ENCODE measurements at places on chromosomes 6 and 20.

GRCh38 chr6:107604549-107604948 is 114.6 kb downstream of the SOBP start:
- no peak for DNase-seq

DNA sequence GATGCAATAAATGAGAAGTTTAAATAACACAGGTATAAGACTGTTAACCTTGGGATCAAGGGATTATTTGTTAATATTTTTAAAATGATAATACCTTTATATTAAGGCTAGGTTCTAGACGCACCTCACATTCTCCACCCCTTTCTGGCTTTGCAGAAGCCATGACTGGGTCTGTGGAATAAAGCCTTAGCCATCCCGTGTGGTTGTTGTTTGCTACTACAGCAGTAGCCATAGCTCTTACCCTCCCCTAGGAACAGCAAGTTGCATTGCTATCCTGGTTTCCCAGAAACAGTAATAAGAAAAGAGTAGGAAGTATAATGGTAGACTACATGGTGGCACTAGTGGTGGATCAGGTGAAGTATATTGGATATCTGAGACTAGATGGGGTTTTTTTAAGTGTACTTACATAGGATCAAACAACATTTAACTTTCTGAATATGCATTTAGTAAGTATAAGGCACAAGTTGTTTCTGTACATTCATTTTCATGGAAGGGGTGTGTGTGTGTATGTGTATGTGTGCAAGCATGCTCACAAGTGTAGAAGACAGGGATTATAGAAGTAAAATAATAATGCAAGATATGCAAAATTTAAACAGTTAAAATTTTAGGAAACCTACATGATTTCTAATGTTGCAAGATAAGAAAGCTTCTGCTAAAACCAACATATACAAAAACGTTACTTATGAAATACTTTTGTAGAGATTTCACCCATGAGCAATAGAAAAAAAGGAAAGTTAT is 384.2 kb downstream of the PRKN start:
- DNase-seq: no peak

GRCh38 chr6:39197521-39197920 is 31.8 kb downstream of the KCNK5 start:
- no peak for DNase-seq

DNA sequence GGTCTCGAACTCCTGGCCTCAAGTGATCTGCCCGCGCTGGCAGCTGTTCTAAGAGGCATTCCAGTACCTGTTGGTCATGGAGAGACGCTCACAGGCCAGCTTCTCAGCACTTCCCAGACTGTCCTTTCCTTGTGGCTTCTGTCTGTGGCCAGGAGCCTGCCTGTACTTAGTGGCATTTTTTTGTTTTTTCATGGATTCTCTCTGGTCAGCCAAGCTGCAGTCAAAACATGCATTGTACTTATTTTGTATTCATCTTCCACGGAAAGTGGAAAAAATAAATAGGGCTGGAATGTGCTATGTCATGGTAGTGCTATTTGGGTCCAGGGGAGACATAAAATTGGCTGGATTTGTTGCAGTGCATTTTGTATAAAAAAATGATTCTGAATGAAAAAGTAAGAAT is 29.1 kb downstream of the ZDHHC14 start:
- no peak for DNase-seq
